ENCODE measurements at places on chromosomes 5 and 9.
A peak's percentile ranks its signal among the peaks of the same experiment; 100 is the strongest.

DNA sequence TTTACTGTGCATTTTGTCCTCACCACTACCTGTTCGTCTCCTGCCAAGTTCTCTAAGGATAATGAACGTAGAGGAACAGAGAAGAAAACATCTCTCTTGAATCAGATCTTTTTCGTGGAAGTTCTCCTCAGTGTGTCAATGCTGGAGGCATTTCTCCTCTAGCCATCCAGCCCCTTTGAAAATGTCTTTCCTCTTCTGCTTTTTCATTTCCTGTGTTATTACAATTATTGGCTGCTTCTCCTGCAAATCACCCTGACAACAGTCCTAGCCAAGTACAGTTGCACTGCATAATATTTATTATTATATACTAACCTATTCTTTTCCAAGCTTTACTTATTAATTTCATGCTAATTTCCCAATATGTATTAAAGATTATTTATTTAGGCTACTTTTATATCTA lies 61.8 kb upstream of the TRPM3 start:
- no peak for DNase-seq

GRCh38 chr5:137395011-137395755 lies 103.9 kb downstream of the SPOCK1 start:
- no peak for DNase-seq

DNA sequence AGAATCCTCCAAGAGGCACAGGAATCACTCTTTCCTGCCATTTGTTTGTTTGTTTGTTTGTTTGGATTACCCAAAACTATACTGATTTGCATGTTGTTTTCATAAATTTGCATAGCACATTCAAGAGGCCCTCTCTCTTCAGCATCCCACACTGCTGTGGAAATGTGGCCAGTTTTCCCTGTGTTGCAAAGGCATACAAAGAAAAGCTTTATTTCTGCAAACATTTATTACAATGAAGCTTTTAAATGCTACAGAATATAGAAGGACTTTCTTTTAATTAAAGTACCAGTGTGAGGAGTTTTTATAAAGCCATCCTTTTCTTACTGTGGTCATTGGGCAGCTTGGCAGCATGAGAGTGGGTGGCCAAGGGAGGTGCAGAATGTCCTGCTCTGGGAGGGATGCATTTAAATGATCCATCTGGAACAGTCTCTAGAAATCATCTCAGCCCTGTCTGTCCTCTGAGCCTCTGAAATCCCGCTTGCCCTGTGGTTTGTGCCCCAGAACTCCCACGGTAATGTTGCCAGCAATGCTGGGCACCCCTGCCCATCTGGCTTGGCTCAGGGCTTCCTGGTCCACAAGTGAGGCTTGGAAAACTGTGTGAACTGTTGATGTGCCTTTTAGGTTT lies 356.8 kb upstream of the KIF2A start:
- DNase-seq = no peak

DNA sequence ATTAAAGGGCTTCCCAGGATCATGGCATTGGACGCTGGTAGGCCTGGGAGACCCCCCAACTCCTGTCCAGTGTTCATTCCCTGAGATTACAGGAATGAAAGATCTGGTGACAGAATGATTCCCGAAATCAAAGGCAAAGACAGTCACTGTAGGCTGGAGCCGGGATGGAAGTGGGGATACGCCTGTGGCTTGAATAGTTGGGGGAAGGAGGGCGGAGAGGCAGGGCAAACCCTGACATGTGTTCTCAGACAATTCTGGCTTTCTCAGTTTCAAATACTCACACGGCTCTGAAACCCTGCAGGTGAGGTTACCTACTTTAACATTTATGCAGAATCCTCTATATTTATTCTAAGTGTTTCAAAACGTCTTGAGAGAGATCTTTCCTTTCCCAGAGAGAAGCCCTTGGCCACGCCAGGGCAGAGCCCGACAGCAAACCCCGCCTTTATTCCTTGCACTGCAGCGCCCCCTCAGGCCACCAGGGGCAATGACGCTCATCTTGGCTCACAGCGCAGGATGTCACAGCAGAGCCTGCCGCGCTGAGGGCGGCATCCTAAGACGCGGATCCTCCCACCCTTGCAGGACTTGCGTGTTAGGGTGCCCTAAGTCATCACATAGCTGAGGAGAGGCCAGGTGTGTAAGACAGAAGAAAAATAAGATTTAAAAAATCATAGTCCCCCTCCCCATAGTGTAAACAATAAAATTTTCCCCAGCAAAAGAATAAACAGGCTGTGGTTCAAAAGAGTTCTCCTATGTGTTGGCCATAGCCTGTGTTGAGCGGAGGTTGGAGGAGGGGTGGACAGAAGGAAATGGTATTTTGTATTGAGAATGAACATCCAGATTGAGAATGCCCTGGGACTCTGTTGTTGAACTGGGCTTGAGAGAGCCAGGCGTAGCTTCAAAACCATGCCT lies 284.5 kb downstream of the NTRK2 start:
- peak; percentile 4 for DNase-seq

- no peak for DNase-seq
Observed at GRCh38 chr5:7576023-7576715, 180.2 kb downstream of the ADCY2 start.

GRCh38 chr9:131149688-131150053 lies 24.3 kb downstream of the NUP214 start:
- DNase-seq = no peak

Measured in AG09319 (cell line).